Sigmoid colon (tissue), 7 donors: ENCODE measurements at places on chromosomes 4 and X. TPM values are rescaled to one million over a fixed set of nuclear protein-coding genes. Genes with fewer than 3 reads are reported as not detected.
A peak's percentile ranks its signal among the peaks of the same experiment; 100 is the strongest.

- peak; percentile 70 for DNase-seq
Observed at GRCh38 chr4:142974328-142974727, 128.2 kb upstream of the INPP4B start.

GRCh38 chr4:101370663-101371210, 23.4 kb upstream of the PPP3CA start:
- DNase-seq, result no peak

DNA sequence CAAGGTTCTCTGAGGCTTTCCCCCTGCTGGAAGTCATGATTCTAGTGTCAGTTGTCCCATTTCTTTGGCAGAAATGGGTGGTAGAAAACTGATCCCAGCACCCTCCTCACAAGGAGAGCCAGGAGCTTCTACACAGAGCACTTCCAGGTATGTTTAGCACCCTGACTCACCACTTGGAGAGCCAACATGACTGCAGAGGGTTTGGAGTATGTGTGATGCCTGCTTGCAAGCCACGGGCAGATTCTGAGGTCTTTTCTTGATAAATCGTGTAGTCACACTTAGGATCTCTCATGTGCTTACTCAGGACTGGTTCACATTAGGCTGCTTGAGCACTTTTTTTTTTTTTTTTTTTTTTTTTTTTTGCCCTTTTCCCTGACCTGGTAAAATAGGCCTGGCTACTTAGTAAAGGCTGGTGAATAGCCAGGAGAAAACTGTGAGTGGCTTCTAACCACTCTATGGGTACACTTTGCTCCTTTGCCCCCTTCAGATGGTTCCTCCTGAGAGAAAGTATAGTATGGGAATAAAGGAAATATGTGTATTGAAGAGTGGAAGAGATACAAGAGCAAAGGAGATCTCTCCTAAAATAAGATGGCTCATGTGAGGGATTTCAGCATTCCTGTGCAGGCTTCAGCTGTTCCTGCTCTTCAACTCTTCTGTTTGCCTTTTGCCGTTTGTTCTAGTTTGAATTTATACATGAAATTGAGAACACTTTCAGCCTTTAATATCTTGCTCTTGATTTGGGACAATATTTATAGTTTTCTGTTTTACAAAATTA, 103.6 kb downstream of the EMCN start:
- DNase-seq, result no peak

GRCh38 chrX:11287505-11287904, 5.7 kb upstream of the AMELX start:
- no peak for DNase-seq

The FAAH2 gene
- 22.2 TPM for total RNA-seq

DNA sequence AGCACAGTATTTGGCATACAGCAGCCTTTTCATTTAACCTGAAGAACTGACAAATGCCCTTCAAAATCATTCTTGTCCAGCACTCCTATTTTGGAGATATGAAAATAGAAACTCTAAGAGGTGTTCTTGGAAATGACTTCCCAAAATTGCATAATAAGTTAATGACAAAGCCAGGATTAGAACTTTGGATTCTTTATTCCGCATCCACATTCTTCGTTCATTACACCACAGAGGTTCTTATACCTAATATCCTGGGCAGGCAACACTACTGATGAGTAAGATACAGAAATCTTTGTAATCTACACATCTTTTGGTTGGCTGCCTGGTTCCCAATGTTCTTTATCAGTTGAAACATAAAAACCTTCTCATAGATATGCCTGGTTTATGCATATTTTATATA, 5.9 kb downstream of the COL25A1 start:
- no peak for DNase-seq

The MORC4 gene
- 13.0 TPM for total RNA-seq

The MGST2 gene
- total RNA-seq, result 45.7 TPM

GRCh38 chrX:147376601-147377422, 534.9 kb upstream of the FMR1 start:
- DNase-seq, result no peak

The TMPRSS11D gene
- not detected for total RNA-seq

GRCh38 chrX:40012868-40013265, 84.9 kb downstream of the BCOR start:
- DNase-seq, result peak; percentile 69
